ENCODE measurements at places on chromosomes 7 and 10.

DNA sequence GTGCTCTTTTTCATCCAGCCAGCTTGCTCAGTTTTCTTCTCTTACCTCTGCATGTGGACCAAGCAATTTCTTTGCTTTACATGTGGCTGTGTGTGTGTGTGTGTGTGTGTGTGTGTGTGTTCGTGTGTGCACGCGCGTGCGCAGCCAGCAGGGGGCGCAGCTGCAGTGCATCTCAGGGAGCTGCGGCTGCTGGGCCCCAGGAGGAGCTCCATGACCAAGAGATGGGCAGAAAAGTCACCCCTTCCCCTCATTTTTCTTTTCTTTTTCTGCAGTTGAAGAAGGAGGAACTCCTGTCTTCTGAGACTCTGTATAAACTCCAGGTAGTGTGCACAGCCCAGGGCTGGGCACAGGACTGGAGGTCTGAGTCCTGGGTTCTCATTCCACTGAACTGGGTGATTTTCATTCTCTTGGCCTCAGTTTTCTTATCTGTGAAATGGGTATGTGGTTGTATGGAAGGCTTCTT, 41.8 kb downstream of the BLNK start:
- DNase-seq, result peak; percentile 68

- no peak for DNase-seq
Observed at GRCh38 chr7:136045992-136046391, 68.8 kb upstream of the MTPN start.

- no peak for DNase-seq
Observed at GRCh38 chr10:12181065-12181775, 14.5 kb downstream of the NUDT5 start.

- DNase-seq, result no peak
Observed at GRCh38 chr7:117562759-117563158, 82.9 kb downstream of the CFTR start.
